ENCODE measurements at places on chromosomes 2 and 18.

DNA sequence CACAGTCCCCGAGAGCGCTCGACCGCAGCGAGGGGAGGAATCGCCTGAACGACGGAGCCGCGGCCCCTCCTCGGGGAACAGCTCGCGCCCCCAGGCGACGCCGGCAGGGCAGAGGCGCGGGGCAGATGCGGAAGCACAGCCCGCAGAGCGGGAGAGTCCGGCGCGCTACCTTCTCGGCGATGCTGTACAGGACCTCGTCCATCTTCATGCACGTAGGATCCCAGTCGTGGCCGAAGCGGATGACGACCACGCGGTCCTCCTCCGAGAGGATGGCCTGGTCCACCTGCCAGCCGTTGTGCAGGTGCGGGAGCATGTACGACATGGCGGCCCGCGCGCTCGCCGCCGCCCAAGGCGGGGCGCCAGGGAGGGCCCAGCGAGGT is 302 bp downstream of the TXNL4A start:
- DNase-seq, result peak; percentile 60

DNA sequence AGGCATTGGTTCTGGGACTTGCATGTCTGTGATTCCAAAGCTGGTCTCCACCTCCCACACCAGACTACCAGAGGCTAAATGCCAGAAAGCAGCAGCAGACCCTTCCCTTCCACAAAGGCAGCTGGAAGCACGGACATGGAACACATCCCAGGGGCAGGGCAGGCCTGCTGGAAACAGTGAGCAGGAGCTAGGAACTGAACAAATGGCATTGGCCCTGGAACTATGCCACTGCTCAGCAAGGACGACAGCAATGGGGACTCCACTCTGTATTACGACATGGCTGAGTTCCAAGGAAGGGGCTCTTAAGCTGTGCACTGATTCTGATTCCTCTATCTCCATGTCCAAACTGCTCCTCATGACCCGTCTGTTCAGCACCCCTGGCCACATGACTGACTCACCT is 77.8 kb upstream of the TFCP2L1 start:
- DNase-seq, result no peak

DNA sequence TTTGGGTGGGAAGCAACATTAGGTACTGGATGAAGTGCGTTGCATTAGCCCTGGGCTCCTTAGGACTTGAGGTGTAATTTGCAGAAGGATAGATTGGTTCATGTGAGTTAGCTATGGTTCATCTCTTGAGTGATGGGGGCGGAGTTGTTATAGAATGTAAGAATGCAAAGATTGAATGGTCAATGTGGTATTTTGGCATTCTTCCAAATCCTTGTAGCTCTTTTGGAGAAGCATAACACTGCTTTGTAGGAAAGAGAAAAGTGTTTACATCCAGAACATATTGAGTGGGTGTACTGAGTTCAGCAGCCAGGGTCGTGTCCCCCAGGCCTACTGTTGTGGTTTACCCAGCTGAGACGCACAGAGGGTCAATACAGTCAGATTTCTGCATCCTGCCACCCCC is 173.5 kb downstream of the FMNL2 start:
- DNase-seq, result no peak

DNA sequence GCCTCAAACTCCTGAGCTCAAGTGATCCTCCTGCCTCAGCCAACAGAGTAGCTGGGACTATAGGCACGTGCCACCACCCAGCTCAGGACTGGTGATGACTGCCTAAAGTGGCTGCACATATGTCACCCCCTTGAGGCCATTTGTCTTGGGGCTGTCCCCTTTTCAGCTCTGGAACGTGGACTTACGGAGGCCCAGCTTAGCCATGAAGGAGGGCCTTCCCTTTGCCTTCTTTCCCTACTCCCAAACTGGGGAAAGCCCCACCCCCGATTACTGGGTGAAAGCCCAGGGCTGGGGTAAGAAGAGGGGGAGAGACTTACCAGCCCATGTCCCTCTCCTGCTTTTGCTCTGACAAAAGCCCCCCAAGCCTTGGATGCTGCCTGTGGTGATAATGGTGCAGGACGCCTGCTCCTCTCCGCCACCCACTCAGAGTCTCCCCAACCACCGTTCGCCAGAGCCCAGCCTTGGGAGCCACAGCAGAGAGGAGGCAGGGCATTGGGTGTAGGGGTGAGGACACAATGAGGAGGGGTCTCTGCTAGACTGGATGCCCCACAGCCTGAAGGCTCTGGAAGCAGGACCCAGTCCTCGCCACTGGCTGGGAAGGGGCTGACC is 2.5 kb upstream of the DUSP2 start:
- peak; percentile 17 for DNase-seq

DNA sequence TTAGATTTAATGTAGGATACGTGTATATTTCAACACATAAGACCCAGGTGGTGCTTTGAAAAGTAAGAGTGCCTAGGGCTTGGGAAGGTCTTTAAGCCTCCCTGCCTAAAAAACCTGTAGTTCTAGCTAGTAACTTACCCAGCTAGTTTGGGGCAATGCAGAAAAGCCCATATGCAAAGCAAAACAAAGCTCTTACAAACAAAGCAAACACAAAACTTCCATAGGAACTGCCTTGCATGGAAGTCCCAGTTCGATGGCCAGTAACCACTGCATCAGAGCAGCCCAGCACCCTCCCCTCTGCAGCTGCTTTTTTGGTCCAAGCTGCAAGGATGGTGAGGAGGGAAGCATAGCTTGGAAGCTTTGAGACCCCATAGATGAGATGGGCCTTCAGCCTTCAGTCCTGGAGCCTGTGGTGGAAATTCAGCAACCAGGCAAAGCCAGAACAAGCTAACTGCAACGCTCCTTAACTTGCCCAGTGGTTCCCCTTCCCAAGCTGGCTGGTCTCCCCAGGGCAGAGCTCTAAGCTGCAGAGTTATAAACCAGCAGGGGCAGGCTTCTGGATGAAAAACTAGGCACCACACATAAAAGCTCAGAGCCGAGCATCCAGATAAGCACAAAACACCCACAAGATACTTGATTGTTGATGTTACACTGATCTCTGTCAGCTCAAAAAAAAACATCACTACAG is 16.2 kb downstream of the C2orf76 start:
- DNase-seq, result no peak

- no peak for DNase-seq
These were observed 39.6 kb downstream of the INHBB start for GRCh38 chr2:120385355-120386127.

DNA sequence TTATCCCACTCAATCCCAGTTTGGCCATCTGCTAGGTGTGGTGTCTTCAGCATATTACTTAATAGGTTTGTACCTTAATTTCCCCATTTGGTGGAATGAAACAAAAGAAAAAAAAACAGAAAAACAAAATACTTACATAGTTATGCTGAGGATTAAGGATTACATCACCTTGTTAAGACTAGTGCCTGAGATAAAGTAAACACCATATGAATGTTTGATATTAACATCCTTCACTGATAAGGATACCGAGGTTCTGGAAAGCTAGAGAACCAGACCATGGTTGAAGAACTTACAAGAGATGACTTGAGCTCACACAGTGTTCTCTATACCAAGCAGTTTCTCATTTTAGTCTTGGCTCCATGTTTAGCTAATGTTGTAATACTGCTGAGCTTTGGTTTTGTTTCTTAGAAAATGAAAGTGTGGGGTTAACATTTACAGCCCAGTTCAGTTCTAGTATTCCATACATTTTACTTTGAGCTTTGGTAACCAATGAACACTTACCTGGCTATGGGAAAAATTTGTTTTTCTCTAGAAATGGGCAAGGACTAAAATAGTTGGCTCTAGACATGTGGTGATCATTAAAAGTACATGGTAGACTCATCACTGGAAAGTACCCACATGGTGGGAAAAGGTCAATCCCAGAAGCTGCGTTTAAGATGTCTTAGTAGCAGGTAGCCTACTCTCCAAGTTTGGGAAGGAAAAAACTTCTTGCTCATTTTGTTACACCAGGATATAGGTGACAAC is 5.8 kb upstream of the GPD2 start:
- DNase-seq, result no peak

DNA sequence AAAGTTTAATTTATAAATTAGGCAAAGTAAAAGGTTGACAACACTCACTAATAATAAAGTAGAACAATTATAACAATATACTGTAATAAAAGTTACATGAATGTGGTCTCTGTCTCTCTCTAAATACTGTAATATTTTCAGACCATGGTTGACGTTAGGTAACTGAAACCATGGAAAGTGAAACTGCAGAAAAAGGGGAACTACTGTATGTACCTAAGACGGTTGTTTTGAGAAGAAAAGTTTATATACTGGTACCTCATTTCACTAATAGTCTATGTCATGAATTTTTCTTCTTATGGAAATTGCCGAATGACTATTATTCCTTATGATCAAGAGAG is 166.7 kb upstream of the ZNF521 start:
- DNase-seq, result no peak

DNA sequence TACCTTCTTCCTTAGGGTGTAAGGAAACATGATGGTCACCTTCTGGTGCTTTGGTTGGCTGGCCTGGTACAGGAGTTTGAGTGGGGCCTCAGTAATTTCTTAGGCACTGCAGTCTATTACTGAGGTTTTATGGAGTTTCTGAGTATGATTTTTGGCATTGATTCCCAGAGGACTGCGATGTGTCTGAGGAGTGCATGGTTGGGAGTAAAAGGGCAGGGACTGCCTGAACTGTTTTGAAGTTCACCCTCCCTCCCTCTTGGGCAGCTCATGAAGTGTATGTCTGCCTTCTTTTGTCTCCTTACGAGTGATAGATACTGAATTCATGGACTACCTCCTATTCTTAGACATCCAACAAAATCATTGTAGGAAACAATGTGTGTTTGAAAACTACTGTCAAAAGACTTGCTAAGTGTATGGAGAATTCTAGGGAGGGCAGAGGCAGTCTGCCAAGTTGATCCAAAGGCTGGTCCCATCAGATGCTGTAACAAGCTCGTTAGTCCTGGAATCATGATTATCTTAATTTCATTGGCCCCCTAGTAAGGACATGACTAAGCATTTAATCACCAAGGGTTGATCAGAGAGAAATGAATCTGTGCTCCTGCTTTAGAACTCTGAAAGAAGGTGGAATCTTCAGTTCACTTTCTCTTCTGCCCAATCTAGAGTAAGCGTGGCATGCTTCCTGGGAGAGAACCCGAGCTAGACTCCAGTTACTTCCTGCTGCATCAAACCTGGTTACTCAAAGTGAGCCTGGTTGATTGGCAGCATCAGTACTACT is 26.5 kb downstream of the LYPD6B start:
- no peak for DNase-seq

GRCh38 chr18:71106701-71107100 is 817.9 kb downstream of the SOCS6 start:
- no peak for DNase-seq

DNA sequence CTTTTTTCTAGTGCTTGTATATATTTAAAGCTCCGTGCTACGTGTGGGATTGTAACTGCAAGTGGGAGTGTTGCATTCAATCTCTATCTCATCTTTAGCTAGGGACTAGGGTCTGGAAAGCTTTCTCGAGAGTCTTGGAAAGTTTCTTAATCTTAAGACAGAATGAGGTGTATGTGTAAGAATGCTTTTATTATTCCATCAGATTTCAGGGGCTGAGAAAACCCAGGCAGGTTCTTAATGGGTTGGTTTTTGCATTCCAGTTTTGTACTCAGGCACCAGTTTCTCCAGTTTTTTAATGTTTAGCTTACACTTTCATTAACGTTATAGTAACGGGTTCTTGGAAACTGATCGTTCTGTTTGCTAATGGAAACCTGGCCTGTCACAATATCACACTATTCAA is 20.3 kb downstream of the MRPL19 start:
- DNase-seq, result no peak

- DNase-seq, result no peak
These were observed 85.3 kb downstream of the SOCS6 start for GRCh38 chr18:70374154-70374553.

DNA sequence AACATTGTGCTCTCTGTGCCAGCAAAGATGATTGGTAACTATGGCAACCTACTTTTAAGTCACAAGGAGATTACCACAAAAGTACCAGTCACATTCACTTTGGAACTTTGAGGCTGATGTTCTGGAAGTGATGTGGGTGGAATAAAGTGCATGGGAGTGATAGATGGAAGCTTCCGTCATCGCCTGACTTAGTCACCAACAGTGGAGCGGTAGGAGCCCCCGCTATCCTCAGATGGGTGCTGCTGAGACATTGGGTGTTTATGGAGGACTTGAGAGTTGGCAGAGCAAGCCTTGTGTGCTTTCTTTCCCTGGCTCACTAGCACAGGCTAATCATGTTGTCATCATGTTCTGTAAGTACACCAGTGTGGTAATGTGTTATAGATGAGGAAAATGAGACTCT is 4.6 kb downstream of the PPP1R7 start:
- DNase-seq, result no peak

DNA sequence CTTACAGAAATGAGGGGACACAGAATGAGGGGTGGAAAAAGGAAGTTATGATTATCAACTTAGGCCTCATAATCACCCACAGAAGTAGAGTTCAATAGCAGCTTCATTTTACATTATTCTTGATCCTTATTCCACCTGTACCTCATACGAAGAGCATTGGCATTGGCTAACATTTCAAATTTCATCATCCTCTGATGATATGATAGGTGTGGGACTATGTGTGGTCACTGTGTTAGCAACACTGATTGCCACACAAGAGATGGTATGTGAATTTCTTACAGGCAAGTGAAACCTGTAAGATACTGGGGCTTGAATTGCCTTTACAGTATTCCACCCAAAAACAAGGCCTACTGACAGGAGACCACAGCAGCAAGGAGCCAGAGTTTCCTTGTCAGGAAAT is 14.0 kb upstream of the HAT1 start:
- no peak for DNase-seq
